Left ventricle myocardium superior (tissue), 1 donor: ENCODE measurements at places on chromosomes 4 and X. TPM values are rescaled to one million over a fixed set of nuclear protein-coding genes. Genes with fewer than 3 reads are reported as not detected.

DNA sequence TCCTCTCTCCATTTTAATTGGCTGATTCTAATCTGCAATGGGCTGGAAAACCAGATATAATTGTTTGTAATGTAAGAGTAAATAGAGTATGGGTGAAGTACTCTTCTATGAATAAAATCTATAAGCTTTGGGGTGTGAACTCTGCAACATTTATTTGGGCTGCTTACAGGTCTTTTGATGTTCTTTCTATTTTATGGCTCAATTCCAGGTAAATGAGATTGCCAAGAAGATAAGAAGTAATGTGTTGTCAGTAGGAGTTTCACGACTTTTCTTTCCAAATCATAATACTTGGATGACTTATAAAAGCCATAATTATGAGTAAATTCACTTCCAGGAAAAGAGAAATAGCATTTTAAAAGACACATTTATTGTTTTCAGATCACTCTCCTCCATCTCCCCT, 103.5 kb downstream of the FMR1NB start:
- DNase-seq = no peak

DNA sequence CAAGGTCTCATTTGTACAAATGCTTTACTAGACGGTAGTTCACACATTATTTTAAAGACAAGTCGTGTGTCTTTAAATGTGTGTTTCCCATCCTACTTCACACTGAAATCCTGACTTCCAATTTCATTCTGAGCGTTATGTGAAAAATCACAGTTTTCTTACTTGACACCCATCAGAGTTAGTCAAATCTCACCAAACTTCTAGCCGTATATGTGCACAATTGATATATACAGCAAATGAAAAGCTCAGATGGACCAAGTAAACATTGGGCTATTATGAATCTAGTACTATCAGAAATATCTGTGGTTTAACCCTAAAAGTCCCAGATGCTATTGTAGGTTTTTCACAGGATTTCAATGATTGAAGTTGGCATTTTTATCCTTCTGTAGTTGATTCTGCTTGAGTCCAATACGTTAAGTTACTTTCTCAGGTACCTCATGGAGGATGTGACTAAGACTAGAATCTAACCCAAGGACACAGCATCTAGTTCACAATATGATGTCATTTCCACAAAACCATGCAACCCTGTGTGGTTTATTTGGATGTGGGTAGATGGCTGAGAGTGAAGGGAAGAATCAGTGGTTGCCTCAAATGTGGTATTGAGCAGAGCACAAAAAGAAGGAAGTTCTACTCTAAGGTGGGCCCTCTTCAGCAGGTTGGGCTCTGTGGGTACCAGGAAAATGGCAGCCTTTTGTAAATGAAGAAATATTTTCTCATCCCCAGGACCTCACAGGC, 22.1 kb upstream of the TRIM60 start:
- DNase-seq = no peak

GRCh38 chrX:29870608-29871007, 344.8 kb upstream of the MAGEB2 start:
- no peak for DNase-seq

- DNase-seq = no peak
Observed at GRCh38 chrX:32483534-32484136, 727.7 kb downstream of the DMD start.

DNA sequence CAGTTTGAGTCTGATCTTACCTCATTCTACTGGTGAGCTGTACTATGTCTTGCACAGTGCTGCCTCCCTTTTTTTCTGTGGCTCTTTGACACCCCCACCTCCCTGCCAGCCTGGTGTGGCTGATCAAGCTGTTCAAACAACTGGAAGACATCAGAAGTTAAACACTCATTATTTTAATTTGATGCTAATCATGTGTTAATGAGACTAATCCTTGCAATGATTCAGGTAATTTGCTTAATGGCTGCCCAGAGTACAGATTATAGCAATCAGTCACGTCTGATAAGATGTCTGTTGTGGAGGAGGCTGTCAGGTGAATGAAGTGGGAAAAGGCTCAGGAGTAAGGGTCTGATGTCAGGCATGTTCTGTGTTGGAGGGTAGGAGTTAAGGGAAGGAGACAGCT, 87.4 kb upstream of the GK2 start:
- no peak for DNase-seq

- DNase-seq = no peak
Observed at GRCh38 chrX:120781403-120781802, 94.3 kb downstream of the CT47B1 start.

DNA sequence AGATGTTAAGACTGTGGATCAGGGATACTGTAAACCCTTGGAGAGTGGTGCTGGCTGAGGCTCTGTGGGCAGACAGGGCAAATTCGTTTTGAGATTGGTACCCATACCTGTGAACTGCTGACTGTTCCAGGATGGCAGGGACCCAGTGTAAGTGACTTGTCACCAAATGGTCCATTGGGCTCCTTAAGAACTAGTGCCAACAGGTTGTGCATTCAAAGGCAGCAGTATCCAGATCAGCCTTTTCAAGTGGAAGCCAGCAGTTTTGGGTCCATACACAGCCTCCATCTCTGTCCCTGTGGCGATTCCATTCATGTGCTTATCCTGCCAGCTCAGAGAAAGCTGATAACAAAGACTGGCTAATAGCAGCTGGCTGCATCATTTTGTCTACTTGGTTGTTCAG, 84.0 kb upstream of the SCOC start:
- no peak for DNase-seq

DNA sequence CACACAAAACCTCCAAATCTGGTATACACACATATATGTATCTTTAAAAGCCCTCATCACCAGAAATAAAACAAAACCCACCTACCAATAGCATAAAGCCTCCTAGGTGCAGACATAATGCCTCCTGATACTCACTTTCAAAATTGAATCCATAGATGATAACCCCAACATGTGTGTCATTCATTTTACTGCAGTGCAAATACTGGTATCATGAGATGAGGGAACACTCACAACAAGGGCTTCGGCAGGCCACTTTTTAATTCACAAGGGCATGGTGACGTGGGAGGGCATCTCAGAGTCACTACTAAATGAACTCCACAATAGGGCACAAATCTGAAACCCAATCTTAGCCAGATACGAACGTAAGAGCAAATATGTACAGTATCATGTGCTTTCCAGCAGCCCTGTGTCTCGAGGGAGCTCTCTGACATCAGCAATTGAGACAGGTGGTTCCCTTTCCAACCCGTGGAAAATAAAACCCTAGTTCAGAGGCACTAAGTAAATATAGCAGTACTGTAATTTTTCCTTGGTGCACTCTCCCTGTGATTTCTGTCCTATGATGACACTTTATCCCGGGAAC, 14.1 kb upstream of the PPARGC1A start:
- DNase-seq = no peak

The PLXNB3 gene
- 2.4 TPM for total RNA-seq

The SPANXC gene
- not detected for total RNA-seq
